Activated T-cell treated with anti-CD3 and anti-CD28 coated beads, Interleukin-2, amount 50 U/mL, for 4 hours (primary cell): ENCODE measurements at places on chromosomes 3 and 15.

- no peak for DNase-seq
These were observed 128.4 kb downstream of the ZBTB20 start for GRCh38 chr3:115018694-115019093.

DNA sequence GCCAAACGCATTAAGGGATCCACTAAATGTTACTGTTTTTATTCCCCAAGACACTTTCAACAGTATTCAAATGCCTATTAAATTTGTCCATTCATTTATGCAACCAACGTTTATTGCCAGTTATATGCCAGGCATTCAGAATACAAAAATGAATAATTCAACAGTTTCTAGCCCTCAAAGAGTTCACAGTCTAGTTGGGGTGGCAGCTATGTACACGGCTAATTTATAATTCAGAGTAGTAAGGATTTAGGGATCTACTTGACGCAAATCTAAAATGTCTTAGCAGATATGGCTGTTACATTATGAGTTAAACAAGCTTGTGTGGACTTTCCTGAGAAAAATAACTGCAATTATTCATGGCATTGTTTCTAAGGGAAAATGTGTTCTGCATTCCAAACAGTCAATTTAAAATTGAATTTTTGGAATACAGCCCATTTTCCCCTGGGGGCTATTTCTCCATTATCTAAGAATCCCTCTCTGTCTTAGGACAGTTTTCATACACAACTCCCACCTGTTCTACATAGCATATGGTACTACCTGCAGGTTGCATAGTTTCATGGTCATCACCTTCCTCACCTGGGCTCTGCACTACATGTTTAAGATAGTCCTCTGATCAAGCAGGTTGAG lies 11.5 kb upstream of the MSL2 start:
- no peak for DNase-seq

GRCh38 chr3:194469977-194470376 lies 16.8 kb downstream of the ATP13A3 start:
- no peak for DNase-seq

DNA sequence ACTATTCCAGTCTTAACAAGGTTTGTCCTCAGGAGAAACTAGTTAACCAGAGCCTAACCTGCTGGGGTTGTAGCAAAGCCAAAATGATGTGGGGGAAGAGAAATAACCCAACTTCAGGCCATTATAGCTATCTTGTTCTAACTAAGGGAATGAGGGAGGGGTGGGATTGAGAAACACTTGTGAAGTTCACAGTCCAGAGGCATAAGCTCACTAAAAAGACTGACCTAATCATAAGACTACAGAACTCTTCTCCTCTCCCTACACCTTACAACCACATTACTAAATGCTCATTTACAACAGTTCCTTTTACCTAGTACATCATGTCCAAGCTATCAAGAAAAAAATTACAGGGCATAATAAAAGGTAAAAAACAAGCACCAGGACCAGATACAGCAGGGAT lies 52.8 kb downstream of the UBE3A start:
- no peak for DNase-seq

DNA sequence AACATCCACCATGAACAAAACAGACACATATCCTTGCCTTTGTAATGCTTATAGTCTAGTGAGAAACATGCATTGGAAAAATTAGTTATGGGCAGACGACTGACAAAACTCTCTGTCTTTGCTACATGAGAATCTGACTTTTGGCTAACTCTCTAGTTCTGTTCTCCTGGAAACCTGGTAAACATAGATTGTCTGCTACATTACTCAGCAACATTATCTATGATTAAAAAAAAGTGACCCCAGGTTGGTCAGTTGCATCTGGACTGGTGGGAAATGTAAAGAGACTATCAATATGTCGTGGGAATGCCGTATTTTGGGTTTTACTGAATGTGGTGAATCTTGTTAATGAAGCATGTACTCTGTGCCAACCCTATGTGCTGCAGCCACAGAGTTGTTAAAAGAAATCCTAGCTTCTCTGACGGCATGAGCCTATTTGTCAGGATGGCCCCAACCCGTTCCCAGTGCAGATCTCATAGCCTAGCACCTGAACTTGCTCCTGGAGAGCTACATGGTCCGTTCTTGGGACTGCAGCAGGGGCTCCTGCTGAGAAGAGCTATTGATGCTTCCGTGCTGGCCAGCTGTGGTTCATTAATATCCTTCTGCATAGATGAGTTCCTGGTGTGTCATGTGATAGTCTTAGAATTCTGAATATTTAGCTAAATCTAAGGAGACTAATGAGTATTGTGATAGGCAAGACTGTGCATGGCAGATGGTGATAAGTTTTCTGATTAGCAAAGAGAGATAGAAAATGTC lies 311.7 kb upstream of the ZNF717 start:
- no peak for DNase-seq

DNA sequence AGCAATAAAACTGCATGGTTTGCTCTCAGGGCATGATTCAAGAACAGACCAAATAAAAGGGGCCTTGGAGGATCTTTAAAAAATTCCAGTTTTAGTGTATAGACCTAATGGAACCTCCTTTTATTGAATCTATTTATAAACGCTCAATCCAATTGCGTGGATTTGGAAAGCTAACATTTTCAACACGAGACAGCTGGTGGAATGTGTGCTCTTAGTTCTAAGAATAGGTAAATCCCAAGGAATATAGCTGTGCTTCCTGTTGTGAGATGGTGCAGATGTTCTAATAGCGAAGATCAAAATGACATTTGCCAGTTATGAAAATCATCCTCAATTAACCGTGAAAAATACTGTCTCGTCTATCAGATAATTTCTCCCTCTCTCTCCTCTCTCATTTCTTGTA lies 192.5 kb downstream of the ATP10A start:
- no peak for DNase-seq

DNA sequence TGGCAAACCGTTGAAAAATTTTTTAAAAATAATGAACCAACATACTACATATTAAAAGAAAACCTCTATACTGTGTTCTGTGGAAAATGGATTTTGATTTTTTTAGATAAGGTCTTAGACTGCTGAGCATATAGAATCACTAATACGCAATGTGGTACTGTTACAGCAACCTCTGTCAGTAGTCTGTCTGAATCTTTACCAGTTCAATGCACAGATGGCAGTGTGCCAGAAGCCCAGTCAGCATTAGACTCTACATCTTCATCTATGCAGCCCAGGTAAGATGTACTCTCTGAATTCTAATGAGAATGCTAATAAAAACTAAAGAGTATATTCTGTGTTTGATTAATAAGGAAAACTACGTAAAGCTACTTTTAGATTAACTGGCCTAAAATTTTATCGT lies 31.3 kb upstream of the FAH start:
- no peak for DNase-seq

DNA sequence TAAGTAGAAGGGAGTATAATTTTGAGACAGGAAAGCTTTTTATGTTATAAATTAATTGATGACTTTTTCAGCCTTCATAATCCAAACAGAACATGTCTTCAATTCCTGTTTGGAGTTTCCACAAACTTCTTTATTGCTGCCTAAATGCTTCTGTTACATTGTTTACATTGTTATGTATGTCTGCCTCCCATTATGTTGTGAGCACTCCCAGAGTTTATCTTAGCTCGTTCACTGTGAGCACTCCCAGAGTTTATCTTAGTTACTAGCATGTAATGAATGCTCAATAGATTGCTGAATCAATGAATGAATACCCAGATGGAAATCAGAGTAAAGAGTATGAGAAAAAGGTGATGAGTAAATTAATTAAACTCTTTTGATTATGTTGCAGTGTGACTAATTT lies 1178.0 kb downstream of the ROBO1 start:
- no peak for DNase-seq

GRCh38 chr3:10333349-10333650 lies 12.4 kb upstream of the SEC13 start:
- no peak for DNase-seq

- no peak for DNase-seq
These were observed 29.5 kb upstream of the SEC13 start for GRCh38 chr3:10350324-10350985.

DNA sequence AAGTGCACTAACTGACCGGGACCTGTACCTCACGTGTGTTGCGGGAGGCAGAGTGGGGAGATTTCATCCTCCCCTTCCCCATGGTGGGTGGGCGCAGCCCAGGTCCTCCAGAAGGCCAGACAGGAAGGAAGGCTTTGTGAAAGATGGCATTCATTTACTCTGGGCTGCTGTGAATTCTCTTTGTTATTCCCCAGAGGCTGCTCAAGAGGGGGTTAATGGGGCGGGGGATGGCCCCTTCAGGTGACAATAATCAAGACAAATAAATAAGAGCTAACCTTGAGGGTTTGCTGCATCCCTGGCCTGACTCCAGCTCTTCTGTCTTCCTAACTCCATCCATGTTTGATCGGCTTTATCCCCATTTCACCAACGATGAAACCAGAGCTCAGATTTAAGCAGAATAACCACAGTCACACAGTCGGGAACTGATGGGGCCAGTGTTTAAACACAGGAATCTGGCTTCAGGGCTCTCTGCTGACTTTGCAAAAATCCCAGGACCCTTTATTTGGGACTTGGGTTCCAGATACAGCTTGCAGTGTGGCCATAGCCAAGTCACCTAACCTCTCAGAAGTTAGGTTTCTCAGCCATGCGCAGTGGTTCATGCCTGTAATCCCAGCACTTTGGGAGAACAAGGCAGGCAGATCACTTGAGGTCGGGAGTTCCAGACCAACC lies 16.5 kb downstream of the PIF1 start:
- DNase-seq, result no peak

DNA sequence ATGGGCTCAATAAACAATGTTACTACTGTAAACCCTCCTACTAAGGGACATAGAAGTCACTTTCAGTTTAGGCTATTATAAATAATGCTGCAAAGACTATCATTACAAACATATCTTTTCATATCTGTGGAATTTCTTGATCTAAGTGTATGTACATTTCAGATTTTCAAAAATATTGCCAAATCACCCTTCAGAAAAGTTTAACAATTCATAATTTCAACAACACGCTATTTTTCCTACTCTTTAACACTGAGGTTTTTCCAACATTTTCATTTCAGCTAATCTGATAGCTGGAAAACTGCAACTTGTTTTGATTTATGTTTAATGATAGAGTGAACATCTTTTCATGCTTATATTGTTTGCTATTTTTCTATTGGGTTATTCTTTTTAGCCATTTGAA lies 69.0 kb downstream of the ALDH1A2 start:
- DNase-seq, result no peak

- no peak for DNase-seq
These were observed 126.0 kb downstream of the IMPG2 start for GRCh38 chr3:101194392-101194791.

DNA sequence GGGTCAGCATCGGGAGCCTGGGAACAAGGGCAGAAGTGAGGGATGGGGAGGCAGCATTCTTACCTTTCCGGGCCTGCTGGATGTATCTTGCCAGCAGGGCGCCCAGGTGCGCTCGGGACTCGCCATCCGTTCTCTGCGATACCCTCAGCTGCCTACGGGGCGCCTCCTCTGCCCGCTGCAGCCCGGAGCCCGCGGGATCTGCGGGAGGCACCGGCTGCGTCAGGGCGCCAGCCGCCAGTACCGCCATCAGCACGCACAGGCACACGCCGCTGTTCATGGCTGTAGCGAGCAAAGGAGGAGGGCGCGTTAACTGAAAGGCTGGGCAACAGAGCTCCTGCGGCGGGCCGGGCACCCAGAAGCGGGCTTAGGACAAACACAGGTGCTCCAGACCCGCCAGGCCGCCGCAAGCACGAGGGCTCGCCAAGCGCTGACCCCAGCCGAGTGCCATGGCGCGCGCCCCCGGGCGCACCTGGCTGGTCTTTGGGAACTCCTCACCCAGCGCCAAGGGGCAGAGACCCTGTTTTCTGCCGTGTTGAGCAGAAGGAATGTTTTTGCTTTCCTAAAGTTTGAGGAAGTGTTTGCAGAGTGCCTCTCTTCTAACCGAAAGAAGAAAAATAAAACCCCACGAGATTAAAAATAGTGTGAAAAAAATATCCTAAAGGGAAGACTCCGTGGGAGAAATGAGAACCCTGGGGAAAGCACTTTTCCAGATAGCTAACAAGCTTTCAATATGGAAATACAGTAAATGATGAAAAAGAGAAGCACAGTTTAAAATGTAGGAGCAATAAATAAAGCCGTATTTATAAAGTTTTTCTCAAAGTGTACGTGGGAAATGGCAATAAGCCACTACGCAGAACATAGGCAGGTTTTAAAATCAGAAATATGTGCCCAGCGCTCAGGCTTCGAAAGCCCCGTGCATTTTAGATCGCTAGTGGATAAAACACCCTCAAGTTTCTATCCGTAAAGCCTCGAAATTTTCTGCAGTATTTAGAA lies 2.3 kb downstream of the CCK start:
- DNase-seq, result no peak

GRCh38 chr3:31978553-31978952 lies 2.5 kb downstream of the OSBPL10 start:
- DNase-seq, result no peak

- DNase-seq, result no peak
These were observed 136.5 kb upstream of the TBL1XR1 start for GRCh38 chr3:177333533-177334520.

GRCh38 chr3:197959500-197959890 lies 522 bp upstream of the LMLN start:
- no peak for DNase-seq

DNA sequence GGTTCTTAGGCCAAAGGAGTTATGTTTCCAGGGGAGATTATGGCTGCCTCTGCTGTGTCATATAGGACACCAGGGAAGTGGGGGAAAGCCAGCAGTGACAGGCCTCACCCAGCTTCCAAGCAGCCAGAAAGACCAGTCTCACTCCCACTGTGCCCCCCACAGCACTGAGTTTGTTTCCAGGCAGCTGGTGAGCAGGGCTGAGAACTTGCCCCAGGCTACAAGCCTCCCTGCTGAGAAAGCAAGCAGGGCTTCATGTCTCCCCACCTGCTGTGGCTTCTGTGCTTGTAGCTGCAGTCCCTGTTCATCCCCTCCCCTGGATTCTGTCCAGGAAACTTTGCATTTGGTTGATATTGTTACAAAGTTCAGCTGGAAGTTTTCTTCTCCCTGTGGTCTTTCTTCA lies 376.3 kb downstream of the PDCD6IP start:
- no peak for DNase-seq

- DNase-seq, result no peak
These were observed 23.9 kb downstream of the PLA2G4D start for GRCh38 chr15:42070279-42070975.
